ENCODE measurements at places on chromosomes 7 and 10. TPM values are rescaled to one million over a fixed set of nuclear protein-coding genes. Genes with fewer than 3 reads are reported as not detected.

GRCh38 chr10:90906596-90906995, 14.3 kb downstream of the ANKRD1 start:
- DNase-seq, result no peak

GRCh38 chr10:107557916-107558315, 393.4 kb upstream of the SORCS1 start:
- DNase-seq, result no peak

DNA sequence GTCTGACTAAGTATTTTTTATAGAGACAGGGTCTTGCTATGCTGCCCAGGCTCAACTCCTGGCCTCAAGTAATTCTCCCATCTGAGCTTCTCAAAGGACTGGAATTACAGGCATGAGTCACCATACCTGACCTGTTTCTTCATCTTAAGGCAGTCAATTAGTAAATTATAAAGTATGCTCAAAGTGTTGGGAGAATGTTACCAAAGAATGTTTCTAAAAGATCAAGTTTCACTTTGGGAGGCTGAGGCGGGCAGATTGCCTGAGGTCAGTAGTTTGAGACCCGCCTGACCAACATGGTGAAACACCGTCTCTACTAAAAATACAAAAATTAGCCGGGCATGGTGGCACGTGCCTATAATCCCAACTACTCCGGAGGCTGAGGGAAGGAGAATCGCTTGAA, 117.0 kb downstream of the ALOX5 start:
- no peak for DNase-seq

- no peak for DNase-seq
Measured at GRCh38 chr10:8908013-8908412, 853.5 kb downstream of the GATA3 start.

LRGUK gene
- total RNA-seq, result 0.34 TPM

GRCh38 chr10:116006508-116006907, 266.5 kb downstream of the GFRA1 start:
- no peak for DNase-seq

- DNase-seq, result no peak
Measured at GRCh38 chr10:124244256-124244877, 151.0 kb upstream of the CHST15 start.

STN1 gene
- 25.4 TPM for total RNA-seq

CHST15 gene
- 68.1 TPM for total RNA-seq

- no peak for DNase-seq
Measured at GRCh38 chr10:102819054-102819453, 18.2 kb downstream of the CYP17A1 start.

- DNase-seq, result no peak
Measured at GRCh38 chr7:16115374-16115773, 306.0 kb downstream of the CRPPA start.

GRCh38 chr7:64494912-64495461, 67.9 kb downstream of the ZNF680 start:
- no peak for DNase-seq

GRCh38 chr7:146741911-146742310, 625.3 kb downstream of the CNTNAP2 start:
- no peak for DNase-seq

DNA sequence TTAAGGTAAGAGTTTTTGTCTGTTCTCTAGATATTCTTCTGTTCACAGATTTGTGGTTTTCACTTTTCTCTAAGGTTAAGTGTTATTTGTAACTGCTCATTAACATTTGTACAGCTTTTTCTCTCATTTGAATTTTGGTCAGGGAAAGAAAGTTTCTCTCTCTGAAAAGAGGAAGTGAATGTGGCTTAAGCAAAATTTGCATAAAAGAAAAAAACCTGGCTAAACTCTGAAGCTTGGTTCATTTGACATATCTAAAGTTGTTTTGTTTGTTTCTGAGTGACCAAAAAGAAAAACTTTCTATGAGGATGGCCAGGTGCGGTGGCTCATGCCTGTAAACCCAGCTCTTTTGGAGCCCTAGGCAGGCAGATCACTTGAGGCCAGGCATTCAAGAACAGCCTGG, 22.0 kb upstream of the SLC26A4 start:
- no peak for DNase-seq

DNA sequence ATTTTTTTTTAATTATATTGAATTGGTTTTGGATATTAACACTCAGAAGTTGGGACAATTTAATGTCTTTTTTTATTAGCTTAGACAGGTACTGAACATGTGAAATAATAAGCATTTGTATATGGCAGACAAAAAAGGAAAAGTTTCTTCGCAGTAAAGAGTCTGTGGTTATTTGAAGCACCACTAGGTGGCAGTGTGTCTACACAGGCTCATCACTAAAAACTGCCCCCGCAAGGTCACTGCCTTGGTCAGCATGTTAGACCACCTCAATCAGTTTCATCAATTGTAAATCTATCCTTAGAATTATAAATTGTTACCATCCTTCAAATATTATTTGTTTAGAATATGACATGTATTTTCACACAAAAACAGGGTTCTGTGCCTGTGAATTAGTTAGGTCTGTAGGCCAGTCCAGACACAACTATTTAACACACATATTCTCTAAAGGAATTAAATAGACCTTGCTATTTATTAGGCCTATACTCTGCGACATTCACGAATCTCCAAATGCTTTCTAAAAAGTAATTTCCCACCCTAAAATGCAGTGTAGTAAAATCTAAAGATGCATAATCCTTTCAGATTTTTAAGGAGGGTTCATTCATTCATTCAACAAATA, 17.0 kb downstream of the PNLIPRP3 start:
- no peak for DNase-seq

TUBGCP2 gene
- 60.3 TPM for total RNA-seq

NKX2-3 gene
- not detected for total RNA-seq

- no peak for DNase-seq
Measured at GRCh38 chr7:111162692-111163091, 71.8 kb downstream of the LRRN3 start.

Data from glomerular endothelial cell (primary cell).